SHP77 treated with DMSO at 0.1 percent for 48 hours (cell line): ENCODE measurements at places on chromosomes 2 and 18.

GRCh38 chr2:179584760-179585159 lies 276.7 kb downstream of the ZNF385B start:
- DNase-seq, result no peak

DNA sequence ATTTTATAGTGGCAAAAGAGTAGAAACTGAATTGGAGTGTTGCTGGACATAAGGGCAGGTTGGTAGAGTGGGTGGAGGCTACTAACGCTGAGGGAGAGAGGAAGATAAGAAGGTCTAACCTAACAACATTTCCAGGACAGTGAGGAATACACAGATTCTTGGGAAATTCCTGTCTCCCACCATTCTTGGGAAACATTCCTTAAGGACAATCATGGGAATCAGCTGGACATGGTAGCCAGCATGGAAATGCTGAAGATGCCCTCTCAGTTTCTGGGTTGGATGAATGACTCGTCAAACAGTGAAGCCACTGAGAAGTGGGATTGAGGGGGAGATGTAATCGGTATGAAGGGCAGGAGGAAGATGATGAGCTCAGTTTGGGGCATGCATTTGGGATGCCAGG lies 265.4 kb downstream of the AFF3 start:
- no peak for DNase-seq

DNA sequence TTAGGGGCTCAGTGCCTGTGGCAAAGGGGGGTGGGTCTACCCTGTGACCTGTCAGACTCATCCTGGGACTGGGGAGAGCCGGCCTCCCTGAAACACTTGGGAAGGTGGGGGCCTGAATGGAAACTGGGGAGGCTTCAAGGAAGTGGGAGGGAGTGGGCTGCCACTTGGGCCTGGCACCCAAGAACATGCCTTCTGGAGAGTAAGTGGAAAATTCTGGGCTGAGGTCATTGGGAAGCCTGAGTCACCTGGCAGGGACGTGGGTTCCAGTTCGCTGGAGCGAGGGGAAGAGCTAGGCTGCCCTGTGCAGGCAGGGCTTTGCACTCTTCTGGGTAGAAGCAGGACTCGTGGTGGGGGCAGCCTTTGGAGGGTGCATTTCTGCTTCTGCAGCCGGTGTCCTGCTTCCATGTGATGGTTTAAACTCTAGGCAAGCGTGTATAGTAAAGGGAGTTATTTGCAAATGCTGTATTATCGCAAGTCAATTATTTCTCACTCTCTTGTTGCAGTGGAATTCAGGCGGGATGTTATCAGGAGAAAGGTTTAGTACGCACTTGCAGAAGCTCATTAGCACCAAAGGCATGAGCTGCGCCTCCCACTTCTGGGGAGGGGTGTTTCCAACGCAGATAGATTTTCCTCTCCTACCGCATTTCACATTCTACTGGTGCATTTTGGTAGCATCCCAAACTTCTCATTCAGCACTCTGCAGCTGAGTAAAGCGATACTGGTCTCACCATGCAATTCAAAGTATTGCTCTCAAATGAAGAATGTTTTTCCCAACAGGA lies 3.8 kb downstream of the LRRFIP1 start:
- DNase-seq, result no peak

DNA sequence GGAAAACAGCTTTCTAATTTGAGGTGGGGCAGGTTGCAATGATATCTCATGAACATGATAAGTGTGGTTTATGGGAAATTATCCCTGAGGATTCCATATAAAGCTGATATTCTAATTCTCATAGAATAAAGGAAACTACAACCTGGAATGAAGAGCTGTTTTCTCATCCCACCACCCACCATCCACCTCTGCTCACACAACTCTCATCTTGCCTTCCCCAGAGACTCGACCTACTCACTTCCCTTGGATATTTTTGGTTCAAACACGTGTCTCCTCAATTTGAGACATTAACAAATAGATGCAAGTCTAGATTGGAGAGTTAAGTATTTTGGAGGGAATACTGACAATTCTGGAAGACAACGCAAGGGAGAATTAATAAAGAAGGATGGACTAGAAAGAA lies 490.9 kb downstream of the TMEM182 start:
- no peak for DNase-seq

DNA sequence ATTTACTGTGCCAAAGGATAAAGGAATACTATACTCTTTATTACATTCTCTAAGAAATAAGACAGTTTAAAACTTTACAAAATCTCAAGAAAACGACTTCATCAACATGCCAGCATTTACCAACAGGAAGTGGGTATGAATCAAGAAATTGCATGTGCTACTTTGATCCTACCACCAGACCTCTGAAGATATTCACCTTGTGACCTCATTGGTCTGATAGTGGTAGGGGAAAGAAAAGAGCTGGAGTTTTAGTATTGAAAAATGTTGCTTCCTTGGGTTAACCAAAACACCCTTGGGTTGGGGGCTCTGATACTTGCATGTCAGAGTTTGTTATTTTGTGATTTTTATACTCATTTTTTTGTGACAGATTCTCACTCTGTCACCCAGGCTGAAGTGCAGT lies 84.1 kb upstream of the LPIN2 start:
- DNase-seq, result no peak

GRCh38 chr2:153912798-153913396 lies 41.2 kb downstream of the GALNT13 start:
- no peak for DNase-seq

GRCh38 chr2:96245609-96246390 lies 20.0 kb downstream of the TMEM127 start:
- no peak for DNase-seq

DNA sequence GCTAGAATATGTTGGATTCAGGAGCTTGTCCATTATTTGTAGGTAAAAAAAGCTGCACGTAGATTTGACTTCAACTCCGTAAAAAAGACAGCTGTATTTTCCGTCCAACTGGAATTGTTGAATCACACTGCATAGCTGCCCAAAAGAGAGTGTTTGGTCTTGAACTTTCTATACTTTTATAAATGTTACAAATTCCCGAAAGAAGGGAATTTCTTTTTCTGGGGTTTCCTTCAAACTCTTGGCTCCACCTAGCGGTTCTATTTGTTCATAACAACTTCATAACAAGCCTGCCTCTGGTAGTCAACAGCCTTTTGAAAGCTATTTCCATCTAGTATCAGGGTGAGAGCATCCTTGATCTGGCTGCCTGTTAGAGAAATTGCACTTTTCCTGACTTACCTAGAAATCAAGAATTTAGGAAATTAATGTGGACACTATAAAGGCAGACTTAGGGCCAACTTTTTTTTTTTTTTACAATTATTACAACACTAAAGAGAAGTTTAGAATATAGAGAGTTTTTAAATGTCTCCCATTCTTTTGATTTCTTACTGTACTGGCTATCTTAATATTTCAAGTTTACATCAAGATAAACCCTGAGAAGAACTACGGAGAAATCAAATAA lies 48.1 kb downstream of the TMEM185B start:
- peak; percentile 9 for DNase-seq
